ENCODE measurements at places on chromosomes 1 and 21. TPM values are rescaled to one million over a fixed set of nuclear protein-coding genes. Genes with fewer than 3 reads are reported as not detected.

DNA sequence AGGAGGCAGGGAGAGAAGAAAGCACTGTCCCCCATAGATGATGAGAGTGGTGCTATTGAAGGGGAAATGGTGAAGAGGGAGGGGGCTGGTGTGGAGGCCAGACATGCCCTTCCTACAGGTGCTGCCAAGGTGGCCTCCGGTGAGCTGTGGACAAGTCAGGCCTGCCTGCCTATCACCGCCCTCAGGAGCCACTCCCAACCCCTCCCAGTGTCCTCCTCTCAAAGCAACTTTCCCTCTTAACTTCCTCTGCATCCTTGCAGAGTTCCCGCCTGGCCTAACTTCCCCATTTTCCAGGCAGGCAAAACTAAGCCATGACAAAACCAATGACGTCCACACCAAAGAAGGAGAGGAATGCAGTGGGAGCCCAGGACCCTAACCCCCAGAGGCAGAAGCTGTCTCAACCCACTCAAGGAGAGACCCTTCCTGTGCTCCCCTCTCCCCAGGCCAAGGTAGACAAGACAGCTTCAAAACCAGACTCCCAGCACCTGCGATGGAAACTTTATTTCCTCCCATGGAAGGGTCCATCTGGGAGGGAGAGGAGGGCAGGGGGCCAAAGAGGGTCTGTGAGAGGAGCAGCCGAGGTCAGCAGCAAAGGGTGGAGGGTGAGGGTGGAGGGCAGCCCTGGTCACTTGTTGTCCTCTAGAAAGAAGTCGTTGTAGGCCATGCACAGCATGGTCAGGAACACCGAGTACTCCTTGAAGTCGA, 1.0 kb upstream of the S100A6 start:
- DNase-seq: no peak

Gene LIN28A
- total RNA-seq: 1,150 TPM

DNA sequence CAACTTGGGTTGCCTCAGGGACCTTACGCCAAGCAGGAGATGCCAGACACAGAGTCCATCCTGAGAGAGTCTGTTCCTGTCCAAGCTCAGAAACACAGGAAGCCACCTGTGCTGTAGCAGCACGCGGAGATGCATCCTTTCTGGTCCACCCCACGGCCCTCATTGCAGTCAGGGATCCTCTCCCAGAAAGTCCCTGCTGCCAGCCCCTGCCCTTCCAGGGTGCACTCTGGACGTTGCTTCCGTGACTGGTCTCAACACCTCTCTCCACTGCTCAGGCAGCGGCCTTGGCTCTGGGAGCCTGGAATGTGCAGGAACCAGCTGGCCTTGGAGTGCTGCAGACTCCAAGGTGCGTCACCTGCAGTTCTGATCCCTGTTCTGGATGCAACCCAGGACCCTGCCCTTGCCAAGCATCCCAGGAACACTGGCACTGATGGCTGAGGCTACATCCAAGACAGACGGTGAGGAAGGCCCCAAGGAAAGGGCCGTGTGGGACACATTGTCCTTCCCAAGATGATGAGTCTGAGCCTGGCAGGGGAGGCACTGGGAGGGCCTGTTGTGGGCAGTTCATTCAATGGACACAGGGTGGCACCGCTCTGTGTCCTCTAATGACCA, 21.7 kb upstream of the COL6A1 start:
- no peak for DNase-seq

GRCh38 chr21:41209016-41209619, 41.2 kb downstream of the BACE2 start:
- no peak for DNase-seq

DNA sequence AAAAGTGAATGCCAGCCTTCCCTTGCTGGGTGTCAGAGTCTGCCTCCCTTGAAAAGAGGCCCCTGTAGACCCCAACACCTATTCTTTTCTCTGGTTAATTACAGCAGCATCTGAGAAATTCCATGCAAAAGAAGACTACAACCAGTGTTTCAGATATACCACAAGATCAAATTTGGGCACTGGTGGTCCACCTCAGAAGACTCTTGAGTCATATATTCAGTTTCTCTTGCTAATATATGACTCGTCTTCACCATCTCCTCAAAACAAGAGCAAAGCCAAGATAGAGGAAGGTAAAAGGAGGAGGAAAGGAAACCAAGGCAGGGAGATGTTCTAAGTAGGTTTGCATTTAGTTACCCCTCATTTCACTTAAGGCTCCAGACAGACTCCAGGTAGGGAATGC, 259.9 kb downstream of the ZNF648 start:
- no peak for DNase-seq

GRCh38 chr1:62180639-62181038, 14.0 kb upstream of the L1TD1 start:
- no peak for DNase-seq

GRCh38 chr1:5632224-5632623, 360.0 kb downstream of the NPHP4 start:
- DNase-seq: no peak

DNA sequence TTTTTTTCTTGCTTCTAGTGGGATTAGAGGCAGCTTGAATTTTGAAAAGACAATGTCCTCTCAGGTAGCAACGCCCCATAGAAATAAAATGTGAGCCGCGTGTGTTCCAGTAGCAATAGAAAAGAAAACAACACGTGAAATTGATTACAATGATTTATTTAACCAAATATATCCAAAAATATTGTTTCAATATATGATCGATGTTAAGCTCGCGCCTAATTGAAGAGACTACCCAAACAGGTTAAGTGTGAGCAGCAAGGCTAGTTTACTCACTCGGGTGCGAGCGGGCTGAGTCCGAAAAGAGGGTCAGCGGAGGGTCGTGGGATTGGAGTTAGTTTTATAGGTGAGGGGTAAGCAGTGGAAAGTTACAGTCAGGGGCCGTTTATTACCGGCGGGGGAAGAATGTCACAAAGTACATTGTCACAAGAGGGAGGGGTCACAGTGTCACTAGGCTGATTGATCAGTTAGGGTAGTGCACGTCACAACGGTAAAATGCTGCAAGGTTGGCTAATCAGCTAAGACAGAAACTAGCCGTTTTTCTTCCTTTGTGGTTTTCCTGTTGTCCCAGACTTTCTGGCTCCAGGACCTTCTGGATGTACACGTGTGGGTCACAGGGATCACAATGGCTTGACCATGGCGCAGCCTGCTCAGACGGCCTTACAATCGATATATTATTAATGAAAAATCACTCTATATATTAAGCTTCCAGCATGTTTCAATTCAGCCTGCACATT, 697 bp upstream of the ZNF670 start:
- DNase-seq: no peak

GRCh38 chr1:165994107-165994506, 166.7 kb downstream of the UCK2 start:
- DNase-seq: no peak

DNA sequence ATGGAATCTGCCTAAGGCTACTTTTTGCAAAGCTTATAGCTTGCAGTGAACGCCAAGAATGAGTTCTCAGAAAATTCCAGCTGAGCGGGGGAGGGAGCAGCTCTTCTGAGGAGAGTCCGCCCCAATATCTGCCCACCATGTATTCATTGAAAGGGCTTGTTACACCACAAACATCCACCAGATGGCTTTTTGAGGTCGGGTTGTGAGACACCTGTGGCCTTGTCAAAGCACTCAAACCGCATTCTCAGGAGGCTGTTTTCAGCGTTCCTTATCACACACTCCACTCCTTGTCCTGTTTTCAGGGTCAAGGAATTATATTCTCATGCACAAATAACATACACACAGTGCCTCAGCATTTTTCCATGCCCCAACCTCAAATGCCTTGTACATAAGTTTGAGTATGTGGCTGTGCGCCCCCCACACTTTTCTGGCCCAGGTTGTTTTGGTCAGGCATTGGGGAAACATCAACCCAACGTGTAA, 3.9 kb upstream of the C4BPB start:
- peak; percentile 52 for DNase-seq

- DNase-seq: peak; percentile 66
Measured at GRCh38 chr1:205344066-205344928, 12.4 kb downstream of the KLHDC8A start.

Gene SPRR5
- total RNA-seq: not detected

Data from WTC11 (cell line).